Fibroblast of the aortic adventitia (primary cell): ENCODE measurements at places on chromosomes 2 and 18. TPM values are rescaled to one million over a fixed set of nuclear protein-coding genes. Genes with fewer than 3 reads are reported as not detected.

Gene ANKRD30B
- 0.36 and 2.7 TPM in 2 replicates for total RNA-seq

Gene CPO
- total RNA-seq: 0.18 TPM in 1 of 2 replicates, not detected in the other

Gene ZNF142
- 4.5 and 17.8 TPM in 2 replicates for total RNA-seq

Gene ST8SIA3
- 0.08 TPM in 1 of 2 replicates, not detected in the other for total RNA-seq

Gene ARHGAP28
- 11.9 and 221 TPM in 2 replicates for total RNA-seq

Gene HAT1
- 42.0 and 81.4 TPM in 2 replicates for total RNA-seq

Gene TMEM17
- 0.90 and 4.4 TPM in 2 replicates for total RNA-seq

Gene NIFK
- total RNA-seq: 49.5 and 176 TPM in 2 replicates
